Forelimb muscle (tissue), 1 donor: ENCODE measurements at places on chromosomes 3 and 15. TPM values are rescaled to one million over a fixed set of nuclear protein-coding genes. Genes with fewer than 3 reads are reported as not detected.

Gene TNFSF10
- 9.4 TPM for polyA plus RNA-seq

Gene ADCY5
- 4.3 TPM for polyA plus RNA-seq

Gene OR5H15
- not detected for polyA plus RNA-seq

DNA sequence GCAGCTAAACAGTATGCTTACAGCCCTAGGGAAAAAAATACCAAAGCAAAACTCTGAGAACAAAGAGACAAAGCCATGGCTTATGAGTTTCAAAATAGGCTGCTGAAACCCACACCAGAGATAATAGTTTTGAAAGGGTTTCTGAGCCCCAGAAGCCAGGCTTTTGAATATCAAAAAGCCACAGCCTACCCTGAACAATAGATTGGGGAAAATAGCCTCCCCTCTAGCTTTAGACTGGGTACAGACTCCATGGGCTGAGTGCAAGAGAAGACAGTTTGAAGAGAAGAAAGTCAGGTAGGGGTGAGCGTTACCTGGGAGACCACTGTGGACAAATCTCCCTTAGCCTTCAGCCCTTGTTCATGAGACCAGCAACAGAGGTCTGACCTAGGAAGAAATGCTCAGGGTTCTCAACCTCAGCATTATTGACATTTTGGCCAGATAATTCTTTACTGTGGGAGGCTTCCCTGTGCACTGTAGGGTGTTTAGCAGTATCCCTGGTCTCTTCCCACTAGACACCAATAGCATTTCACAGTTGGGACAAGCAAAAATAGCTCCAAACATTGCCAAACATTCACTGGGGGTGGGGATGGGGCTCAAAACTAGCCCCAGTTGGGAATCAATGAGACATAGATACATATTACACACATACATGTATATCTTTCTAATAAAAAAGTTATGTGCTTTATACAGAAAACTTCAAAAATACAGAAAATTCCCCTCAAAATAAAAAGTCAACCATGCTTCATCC, 11.6 kb upstream of the TAFA4 start:
- DNase-seq = no peak

DNA sequence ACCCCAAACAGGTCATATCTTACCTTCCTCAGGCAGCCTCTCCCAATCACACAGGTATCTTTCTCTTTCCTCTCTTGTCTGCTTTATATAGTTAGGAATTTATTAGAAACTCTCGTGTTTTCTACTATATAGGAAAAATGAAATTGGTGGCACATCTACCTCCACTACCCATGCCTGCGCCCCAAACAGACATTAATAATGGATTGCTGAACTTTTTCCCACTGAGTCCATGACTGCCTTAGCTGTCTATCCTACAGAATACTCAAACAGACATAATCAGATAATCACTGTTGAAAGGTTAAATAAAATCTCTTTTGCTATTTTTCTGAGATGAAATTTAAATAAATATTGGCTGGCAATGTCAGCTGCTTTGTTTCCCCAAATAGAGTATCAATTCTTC, 55.8 kb upstream of the SLC6A11 start:
- no peak for DNase-seq

GRCh38 chr3:44227632-44228031, 14.1 kb upstream of the TOPAZ1 start:
- no peak for DNase-seq

GRCh38 chr3:98733053-98733811, 29.9 kb upstream of the ST3GAL6 start:
- no peak for DNase-seq
